Activated T-cell treated with anti-CD3 and anti-CD28 coated beads, Interleukin-2, amount 50 U/mL, for 1 hour (primary cell): ENCODE measurements at places on chromosomes 2 and 18.

- DNase-seq, result no peak
Observed at GRCh38 chr2:70901227-70902066, 34.3 kb upstream of the ATP6V1B1 start.

DNA sequence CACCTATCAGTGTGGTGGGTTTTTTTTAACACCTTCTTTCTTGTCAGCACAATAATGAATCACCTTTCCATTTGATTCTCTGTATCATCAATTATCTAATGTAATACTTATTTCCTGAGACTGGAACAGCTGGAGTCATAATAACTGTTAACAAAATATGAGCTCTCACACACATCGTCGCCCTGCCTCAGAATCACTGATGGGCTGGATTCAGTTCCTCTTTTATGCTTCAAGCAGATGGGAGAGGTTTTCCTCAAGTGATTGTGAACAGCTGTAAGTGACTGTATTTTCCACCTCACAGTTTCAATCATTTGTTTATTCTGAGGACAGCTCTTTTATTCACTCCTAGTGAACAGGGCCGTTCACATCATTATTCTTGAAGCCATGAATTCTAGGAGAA lies 330.2 kb downstream of the DSC3 start:
- DNase-seq, result no peak

GRCh38 chr2:54466870-54467269 lies 10.7 kb downstream of the SPTBN1 start:
- no peak for DNase-seq

DNA sequence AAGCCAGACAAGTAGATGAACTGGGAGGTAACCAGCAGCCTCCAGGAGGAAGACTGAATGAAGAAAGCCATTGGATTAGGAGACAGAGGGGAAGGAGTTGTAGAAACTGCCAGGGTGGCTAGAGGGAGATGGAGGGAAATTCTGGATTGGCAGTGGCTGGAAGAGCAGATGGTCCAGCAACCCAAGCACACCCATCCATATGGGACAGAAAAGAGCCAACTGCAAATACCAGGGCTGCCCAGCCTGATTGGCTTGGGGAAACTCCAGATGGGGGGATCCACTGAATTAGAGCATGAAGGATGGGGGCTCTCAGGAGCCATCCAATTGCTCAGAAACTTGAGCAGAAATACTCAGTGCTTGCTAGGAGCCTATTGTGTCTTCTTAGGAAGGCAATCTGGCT lies 173.5 kb upstream of the EPB41L3 start:
- no peak for DNase-seq

DNA sequence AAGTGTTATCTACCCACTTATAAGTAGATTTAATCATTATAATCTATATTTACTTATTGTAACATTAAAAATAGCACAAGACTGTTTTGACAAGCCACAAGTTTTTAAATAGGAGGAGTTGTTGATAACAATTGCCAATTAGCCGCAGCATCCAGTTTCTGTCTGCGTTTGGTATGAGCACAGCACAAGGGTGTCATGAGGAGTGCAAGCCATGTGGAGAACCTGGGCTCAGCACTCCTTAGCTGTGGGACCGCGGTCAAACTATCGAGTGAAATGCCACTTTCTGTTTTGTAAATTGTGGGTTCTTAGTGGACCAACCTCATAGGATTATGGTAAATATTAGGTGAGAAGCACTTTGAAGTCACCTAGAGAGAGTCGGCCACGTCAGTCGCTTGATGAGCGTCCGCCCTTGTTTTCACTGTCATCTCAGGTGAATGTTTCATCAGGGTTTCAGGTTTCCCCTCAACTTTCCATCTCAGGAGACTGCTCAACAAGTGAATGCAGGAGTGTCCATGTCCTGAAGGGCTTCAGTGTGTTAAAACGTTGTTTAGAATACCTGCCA lies 294.5 kb downstream of the ZNF407 start:
- DNase-seq, result no peak

GRCh38 chr2:55061523-55062344 lies 11.5 kb upstream of the RTN4 start:
- no peak for DNase-seq

DNA sequence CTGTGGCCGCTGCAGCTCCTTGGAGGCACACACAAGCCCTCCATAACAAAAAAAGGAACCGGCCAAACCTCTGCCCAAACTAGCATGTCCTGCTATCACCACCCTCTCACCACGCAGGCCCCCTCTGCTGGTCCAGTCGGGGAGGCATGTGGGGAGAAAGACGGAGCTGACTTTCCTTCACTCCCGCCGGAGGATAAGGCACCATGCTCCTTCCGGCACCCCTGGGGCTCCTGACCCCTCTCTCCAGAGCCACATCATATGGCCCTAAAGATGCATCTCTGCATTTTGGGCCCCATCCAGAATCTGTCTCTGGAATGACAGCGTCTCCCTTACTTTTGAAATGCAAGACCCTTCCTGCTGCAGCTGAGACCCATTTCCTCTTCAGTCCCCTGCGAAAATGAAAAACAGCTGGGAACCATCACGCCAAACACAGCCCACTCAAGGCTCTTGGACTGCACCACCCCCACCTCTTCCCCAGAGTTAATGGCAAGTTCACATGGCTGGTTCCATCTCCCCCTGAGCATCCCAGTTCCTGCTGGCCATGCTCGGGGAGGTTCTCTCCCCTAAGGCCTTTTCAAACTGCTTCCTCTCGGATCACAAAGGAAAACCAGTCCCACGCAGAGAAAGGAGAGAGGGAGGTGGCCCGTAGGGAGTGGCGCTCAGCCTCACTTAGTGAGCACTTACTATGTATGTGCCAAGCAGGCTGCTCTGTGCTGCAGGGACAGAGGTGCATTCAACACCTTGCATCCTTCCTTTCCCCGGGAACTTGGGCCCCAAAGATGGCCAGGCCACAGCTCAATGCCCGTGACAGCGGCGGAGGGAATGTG lies 35.2 kb upstream of the MLPH start:
- DNase-seq, result no peak

- no peak for DNase-seq
Observed at GRCh38 chr2:221289389-221289788, 282.7 kb downstream of the EPHA4 start.

DNA sequence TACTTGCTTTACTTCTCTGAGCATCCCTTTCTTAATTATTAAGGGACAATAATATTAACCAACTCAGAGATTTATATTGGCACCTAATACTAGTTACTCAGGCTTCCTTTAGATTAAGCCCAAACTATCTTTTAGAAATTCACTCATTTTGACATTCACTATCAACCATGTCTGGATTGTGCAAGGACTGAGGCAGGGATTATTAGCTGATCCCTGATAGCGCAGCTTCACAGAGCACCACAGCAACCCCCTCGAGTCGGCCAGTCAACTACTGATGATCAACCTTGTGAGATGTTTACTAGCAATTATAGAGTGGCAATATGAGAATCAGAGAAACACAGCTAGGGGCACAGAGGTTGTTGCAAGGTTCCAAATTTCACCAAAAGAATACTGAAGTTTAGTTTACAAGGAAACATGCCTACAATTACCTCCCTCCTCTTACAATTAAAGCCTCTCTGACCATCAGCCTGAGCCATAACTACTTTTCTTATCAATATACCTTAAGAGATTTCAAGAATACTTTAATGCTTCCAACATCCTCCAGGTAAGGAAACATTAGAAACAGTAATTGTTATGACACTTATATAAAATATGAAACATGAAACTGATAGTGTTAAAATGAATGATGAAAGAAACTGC lies 191.6 kb downstream of the TCF4 start:
- DNase-seq, result no peak

GRCh38 chr2:237614151-237614720 lies 13.2 kb upstream of the LRRFIP1 start:
- no peak for DNase-seq

DNA sequence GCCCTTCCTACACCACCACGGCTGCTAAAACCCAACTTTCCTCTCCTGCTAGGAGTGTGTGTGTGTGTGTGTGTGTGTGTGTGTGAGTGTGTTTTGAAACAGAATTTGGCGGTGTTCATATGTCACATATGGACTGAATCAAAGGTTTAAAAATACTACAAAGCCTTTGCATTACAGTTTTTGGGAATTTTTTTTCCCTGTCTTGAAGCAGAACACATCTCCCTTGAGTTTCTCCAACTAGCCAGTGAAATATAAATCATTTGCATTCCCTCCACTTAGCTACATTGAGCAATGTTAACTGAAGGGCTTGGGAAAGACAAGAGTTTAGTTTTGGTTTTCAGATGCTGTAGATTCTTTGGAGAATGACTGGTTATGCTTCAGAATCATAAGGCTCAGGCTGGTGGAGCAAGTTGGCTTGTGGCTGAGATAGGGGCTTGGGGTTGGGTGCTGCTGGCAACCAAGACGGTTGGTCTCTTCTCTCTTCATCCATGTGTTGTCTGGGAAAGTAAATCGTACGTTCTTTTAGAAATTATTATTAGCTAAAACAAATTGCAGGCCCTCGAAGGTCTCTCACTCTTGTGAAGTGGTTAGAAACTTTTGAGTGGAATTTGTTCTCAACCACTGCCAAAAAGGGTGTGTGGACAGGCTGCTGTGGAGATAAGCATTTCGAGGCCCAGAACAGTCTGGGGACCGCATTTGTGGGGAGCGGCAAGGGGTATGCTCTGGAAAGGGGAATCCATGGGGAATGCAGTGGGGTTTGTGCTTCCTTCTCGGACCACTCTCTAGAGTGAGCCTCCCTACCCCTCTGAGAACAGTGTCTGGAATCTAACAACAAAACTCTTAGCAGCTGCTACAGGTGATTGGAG lies 1.4 kb downstream of the NRP2 start:
- no peak for DNase-seq

DNA sequence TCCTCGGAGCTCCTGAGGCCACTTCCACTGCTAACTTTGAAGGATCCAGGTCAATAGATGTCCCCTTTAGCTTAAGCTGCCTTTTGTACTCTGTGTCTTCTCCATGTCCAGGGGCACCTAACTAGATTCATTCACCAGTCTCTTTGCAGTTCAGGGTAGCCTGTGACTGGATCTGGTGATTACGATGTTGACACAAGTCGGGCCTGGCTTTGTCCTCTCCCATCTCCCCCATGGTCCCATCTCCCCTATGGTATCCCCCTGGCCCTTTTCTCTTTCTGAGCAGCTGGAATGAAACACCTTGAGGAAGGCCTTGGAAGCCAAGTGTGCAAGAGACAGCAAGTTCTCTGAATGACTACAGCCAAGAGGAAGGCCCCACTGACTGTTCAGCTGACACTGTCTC lies 417.9 kb upstream of the SMIM21 start:
- no peak for DNase-seq

- DNase-seq, result no peak
Observed at GRCh38 chr18:36850527-36851201, 21.7 kb downstream of the KIAA1328 start.

GRCh38 chr2:156338578-156338977 lies 6.1 kb upstream of the NR4A2 start:
- no peak for DNase-seq
